ENCODE measurements at places on chromosomes 1 and 21. TPM values are rescaled to one million over a fixed set of nuclear protein-coding genes. Genes with fewer than 3 reads are reported as not detected.

Gene SNAPIN
- 108 TPM for total RNA-seq

Gene NCAM2
- 59.4 TPM for total RNA-seq

Gene SLC30A1
- total RNA-seq = 41.9 TPM

Gene TNFRSF18
- total RNA-seq = not detected

Gene YOD1
- total RNA-seq = 9.8 TPM

Gene VWA5B1
- total RNA-seq = not detected

Gene LCE1B
- not detected for total RNA-seq

Gene ZNF683
- not detected for total RNA-seq

Gene DEPDC1
- 0.58 TPM for total RNA-seq

Gene ZNF593OS
- total RNA-seq = not detected

Gene LRRC8D
- total RNA-seq = 64.5 TPM

Gene SYTL1
- 0.46 TPM for total RNA-seq

Gene EFNA3
- 2.7 TPM for total RNA-seq

Gene CADM3
- 1.4 TPM for total RNA-seq

Gene DCDC2B
- not detected for total RNA-seq

Gene PADI2
- 0.69 TPM for total RNA-seq

Gene OR2L2
- total RNA-seq = not detected

Gene FGR
- total RNA-seq = 15.8 TPM

Gene LRRC38
- 60.3 TPM for total RNA-seq

Gene TCHH
- total RNA-seq = 0.19 TPM

Gene SCAF4
- 23.7 TPM for total RNA-seq

Gene LAMB3
- total RNA-seq = 30.7 TPM

Gene FAM177B
- total RNA-seq = 2.3 TPM

Gene PM20D1
- not detected for total RNA-seq

Gene AGBL4
- total RNA-seq = 1.7 TPM

Gene NID1
- total RNA-seq = 118 TPM

Gene CD164L2
- 0.18 TPM for total RNA-seq

Gene TAGLN2
- total RNA-seq = 42.3 TPM

Gene AVPR1B
- not detected for total RNA-seq

Gene DEGS1
- total RNA-seq = 40.5 TPM

Gene TMCO4
- total RNA-seq = 30.2 TPM

Gene CHI3L1
- 1.2 TPM for total RNA-seq

Gene LRRC47
- total RNA-seq = 50.5 TPM

Gene CFHR5
- not detected for total RNA-seq

Gene PEX10
- 32.4 TPM for total RNA-seq

Gene CAMTA1
- total RNA-seq = 108 TPM

Gene LAMC1
- 84.6 TPM for total RNA-seq

Gene ADAMTS4
- total RNA-seq = 10.1 TPM

Gene C1orf141
- not detected for total RNA-seq

Gene CYYR1
- total RNA-seq = 74.5 TPM

Gene C8A
- not detected for total RNA-seq

Gene LRIG2
- 11.6 TPM for total RNA-seq

Gene FOXO6
- total RNA-seq = 0.48 TPM

Data from adrenal gland (tissue), 19 donors.